Stimulated activated naive CD8-positive, alpha-beta T cell treated with anti-CD3 and anti-CD28 coated beads, Interleukin-15, Interleukin-2, amounts not matched to agents 100 U/mL and 50 U/mL, for 24 hours (primary cell): ENCODE measurements at places on chromosomes 1 and 21.

DNA sequence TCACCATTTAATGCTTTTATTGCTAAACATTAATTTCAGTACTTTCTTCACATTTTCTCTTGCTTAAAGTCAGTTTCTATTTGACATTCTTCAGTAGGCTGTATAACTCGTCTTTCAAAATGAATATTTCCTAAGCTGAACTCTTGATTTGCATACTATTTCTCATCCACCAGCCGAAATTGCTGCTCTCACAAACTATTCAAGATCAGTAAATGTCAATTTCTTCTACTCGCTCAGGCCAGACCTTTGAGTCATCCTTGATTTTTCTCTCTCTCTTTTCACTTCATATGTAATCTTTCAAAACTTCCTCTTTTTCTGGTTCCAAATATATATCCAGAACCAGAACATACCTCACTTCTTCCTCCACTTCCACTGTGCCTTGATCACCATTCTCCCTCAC lies 990.0 kb downstream of the KCNT2 start:
- no peak for DNase-seq

GRCh38 chr1:226318471-226318870 lies 9.5 kb upstream of the LIN9 start:
- no peak for DNase-seq

DNA sequence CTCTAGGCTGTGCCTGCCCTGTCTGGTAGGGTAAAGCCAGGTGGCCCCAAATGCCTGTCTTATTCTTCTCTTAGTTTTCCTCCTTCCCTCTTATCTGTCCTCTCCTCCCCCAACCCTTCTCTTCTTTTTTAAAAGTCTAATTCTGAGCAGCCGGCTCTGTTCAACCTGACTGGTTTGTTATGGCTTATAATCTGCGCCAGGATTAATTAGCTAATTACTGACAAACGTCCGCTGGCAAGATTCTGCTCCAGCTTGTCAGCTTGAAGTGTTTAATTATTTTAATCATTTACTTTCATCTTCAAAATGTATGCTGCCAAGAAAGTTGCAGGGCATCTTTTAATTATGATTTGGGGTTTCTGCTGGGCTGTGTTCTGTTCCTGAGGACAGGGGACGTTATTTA lies 27.2 kb upstream of the PSMB2 start:
- DNase-seq: no peak

DNA sequence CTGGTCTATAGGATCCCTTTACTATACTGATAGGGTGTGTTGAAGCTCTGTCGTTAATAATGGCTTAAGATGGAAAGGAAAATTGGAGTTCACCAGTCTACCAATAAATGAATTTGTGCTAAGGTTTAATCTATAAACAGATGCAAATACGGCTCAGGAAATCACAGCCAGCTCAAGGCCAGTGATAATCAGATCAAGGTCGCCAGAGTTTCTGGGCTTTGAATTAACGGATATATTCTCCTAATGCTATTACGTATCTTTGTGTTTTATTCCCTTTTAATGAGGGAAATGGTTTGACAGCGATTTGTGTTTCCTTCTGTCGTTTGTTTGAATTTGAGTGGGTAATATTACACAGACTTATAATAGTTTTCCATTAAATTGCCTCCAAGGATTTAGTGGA lies 279.6 kb downstream of the BACH1 start:
- no peak for DNase-seq

DNA sequence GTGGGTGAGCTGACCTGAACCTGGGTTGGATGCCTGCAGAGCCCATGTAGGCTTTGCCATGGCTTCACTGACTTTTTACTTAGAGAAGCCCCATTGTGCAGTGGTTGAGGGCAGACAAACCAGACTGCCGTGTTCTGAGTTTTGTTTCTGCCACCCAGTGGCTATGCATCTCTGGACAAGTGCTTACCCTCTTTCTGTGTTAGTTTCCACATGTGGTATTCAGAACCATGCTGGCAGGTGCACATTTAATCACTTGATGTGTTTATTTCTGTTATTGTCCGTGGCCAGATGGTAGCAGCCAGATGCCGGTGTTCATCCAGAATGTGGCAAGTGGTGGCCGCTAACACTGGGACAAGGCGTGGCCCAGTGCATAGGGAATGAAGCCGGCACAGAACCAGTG lies 10.3 kb upstream of the PTPN7 start:
- no peak for DNase-seq
